ENCODE measurements at places on chromosomes 4 and X.

DNA sequence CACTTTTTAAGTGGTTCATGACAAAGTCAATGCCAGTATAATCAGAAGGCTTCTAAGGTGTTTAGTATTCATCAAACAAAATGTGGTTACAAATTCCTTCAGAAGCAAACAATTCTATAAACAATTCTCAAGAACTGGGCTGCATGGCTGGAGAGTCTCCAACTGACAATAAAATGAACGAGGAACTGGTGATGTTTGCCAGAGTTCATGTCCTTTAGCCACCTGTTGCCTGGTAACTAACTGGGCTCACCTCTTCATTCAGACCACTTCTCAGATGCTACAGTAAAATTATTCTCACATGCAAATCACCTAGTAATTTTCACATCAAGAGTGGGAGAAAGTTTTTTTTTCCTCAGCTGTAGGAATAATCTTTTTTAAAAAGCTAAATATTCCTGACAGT, 53.3 kb downstream of the CAMK2D start:
- DNase-seq, result no peak

- DNase-seq, result no peak
These were observed 7.0 kb downstream of the VAMP7 start for GRCh38 chrX:155888139-155888538.

- no peak for DNase-seq
These were observed 8.7 kb upstream of the SHOX start for GRCh38 chrX:621705-622503.

DNA sequence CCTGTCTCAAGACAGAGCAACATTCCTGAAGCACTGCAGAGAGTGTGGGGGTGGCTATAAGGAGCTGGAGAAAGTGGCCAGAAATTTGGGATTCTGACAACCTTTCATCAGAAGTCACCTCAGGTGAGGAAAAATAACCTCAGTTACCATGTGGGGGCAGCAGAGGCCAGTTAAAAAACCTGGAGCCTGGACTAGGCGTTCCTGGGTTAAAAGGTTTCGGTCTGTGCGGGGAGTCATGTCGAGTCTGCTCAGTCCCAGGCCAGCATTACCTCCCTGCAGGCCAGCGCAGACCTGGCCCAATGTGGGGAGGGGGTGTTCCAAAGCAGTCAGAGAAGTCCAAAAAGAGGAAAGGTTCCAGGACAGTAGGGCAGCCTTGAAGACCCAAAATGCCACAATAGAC, 10.9 kb upstream of the NALF2 start:
- DNase-seq, result peak; percentile 45

Data from MM.1S (cell line).